ENCODE measurements at places on chromosomes 2 and 18.
A peak's percentile ranks its signal among the peaks of the same experiment; 100 is the strongest.

- no peak for DNase-seq
Observed at GRCh38 chr2:189512879-189513278, 67.7 kb downstream of the SLC40A1 start.

- DNase-seq: no peak
Observed at GRCh38 chr2:175579646-175580045, 398.1 kb upstream of the ATP5MC3 start.

GRCh38 chr18:56329536-56329935 lies 308.9 kb downstream of the TXNL1 start:
- DNase-seq: no peak

GRCh38 chr2:114534116-114535084 lies 92.0 kb downstream of the DPP10 start:
- DNase-seq: no peak

GRCh38 chr2:231134910-231135655 lies 10.2 kb upstream of the HTR2B start:
- DNase-seq: no peak

DNA sequence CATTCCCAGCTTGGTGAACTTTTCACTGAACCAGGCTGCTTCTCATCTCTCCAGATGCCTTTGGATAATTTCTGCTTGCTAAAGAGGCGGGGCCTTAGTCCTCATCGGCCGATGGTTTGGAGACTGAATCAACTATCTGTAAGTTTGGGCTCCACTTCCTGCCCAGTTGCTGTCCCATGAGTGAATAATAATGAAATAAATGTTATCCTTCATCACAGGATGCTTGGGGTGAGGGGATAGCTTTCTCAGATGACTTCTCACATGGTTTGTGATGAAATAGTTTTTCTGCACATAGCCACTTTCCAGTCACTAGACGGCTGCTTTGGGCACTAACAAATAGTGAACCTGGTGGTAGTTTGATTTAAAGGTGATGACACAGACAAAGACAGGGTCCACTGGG lies 376.6 kb upstream of the TRIB2 start:
- no peak for DNase-seq

GRCh38 chr2:3958969-3959368 lies 255.6 kb downstream of the DCDC2C start:
- DNase-seq: no peak

- DNase-seq: no peak
Observed at GRCh38 chr2:197786010-197786877, 1.1 kb upstream of the BOLL start.

DNA sequence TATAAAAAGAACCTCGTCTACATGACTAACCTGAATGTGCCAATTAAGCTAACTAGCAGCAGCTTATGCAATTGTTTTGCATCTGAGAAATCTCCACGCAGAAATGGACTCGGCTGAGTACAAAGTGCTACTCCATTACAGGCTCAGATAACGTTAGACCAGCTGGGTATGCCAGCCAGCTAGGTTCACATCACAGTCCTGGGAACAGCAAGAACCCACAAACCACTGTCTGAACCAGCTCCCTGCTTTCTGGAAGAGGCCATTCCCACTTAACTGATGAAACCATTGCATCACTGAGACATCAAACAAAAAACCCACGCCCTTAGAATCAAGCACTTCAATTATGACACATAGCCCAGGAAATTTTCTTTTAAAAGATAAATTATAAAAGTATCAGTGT lies 202.7 kb downstream of the CYRIA start:
- DNase-seq: no peak

- DNase-seq: no peak
Observed at GRCh38 chr2:11955884-11956291, 209.5 kb downstream of the LPIN1 start.

- DNase-seq: no peak
Observed at GRCh38 chr2:47288864-47289263, 114.1 kb upstream of the MSH2 start.

- DNase-seq: no peak
Observed at GRCh38 chr2:146661473-146662096, 1183.2 kb upstream of the ACVR2A start.

- DNase-seq: no peak
Observed at GRCh38 chr2:112646102-112646719, 472 bp downstream of the SLC20A1 start.

GRCh38 chr2:104312684-104313083 lies 541.2 kb upstream of the POU3F3 start:
- DNase-seq: no peak

GRCh38 chr2:127451981-127452380 lies 33.8 kb downstream of the PROC start:
- DNase-seq: no peak

GRCh38 chr2:97761192-97761591 lies 47.8 kb downstream of the ZAP70 start:
- no peak for DNase-seq

DNA sequence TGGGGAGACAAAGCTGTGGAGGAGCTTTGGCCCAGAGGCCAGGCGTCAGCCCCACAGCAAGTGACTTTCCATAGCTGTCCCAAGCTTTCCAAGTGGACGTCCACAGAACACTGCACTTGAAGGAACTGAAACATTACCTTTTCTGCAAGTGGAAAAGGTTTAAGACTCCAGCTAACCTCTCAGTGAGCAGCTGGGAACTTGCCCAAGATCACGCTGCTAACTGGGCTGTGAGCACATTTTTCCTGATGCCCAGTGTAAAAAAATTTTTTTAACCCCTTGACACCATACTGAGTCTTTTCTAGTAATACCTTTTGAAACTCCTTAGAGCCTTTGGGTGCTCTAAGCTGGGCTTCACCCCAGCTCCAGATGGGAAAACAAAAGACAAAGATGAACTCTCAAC lies 256.7 kb downstream of the HAUS1 start:
- DNase-seq: no peak

GRCh38 chr18:79928563-79928960 lies 22.9 kb downstream of the SLC66A2 start:
- DNase-seq: no peak

DNA sequence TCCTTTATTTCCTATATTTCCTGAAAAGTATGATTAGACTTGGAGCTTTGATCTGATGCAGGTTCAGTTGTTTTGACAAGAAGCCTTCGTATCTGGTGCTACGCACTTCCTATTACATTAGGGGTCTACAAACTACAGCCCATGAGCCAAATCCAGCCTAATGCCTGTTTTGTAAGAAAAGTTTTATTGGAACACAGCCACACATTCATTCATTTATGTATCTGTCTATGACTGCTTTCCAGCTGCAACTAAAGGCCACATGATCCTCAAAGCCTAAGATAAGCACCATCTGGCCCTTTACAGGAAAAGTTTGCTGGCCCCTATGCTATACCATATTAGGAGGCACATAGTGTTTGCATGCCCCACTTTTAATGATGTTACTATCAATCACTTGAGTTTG lies 26.0 kb downstream of the EIF2AK3 start:
- no peak for DNase-seq

- DNase-seq: no peak
Observed at GRCh38 chr2:195810340-195811098, 153.5 kb downstream of the SLC39A10 start.

DNA sequence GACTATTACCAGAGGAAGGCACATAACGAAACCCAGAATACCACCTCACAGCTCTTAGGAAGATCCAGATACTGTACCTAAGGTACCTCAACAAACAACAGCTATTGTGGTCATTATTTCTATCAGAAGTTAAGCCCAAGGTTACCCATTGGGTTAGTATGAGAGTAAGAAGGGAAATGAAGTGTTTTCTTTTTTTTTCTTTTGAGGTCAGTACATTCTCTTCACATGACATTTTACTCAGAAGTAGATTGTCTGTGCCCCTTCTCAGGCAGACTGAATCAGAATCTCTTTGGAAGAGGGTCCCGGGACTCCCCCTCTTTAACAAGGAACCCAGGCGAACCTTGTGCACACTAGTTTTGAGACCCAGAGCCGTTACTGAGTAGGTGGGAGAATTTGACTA lies 233.7 kb upstream of the CXCR4 start:
- DNase-seq: no peak

GRCh38 chr2:198100346-198100745 lies 296.0 kb downstream of the PLCL1 start:
- DNase-seq: no peak

DNA sequence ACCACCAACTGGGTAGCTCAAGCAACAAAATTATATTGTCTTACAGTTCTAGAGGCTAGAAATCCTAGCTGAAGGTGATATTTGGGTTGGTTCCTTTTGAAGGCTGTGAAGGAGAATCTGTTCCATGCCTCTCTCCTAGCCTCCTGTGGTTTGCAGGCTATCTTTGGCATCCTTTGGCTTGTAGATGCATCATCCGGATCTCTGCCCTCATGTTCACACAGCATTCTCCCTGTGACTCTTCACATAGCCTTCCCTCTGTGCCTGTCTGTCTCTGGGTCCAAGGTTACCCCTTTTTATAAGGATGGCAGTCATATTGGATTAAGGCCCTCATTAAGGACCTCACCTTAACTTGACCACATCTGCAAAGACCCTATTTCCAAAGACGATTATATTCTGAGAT lies 78.6 kb upstream of the MAP3K20 start:
- no peak for DNase-seq

- no peak for DNase-seq
Observed at GRCh38 chr2:118274841-118275510, 186.7 kb downstream of the INSIG2 start.

DNA sequence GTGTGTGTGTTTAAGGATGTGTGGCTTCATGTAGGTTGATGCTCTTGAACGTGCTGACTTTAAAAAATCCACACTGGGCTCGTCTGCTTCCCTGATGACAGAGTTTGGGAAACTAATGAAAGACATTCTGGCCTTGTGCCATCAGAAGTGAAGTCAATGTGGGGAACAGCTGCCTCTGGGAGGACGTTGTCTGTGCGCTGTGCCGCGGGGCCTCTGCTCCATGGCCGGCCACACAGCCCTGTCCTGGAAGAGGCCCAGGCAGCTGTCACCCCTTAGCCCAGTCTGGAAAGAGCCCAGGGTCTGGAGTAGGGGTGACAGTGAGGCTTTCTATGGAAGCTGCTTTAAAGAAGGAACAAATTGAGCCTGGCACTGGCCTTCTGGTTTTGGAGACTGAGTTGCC lies 155.8 kb downstream of the SH3RF3 start:
- DNase-seq: no peak

GRCh38 chr2:42787424-42787787 lies 5.0 kb downstream of the HAAO start:
- DNase-seq: no peak

GRCh38 chr2:110219496-110220189 lies 7.3 kb upstream of the MTLN start:
- no peak for DNase-seq

- peak; percentile 32 for DNase-seq
Observed at GRCh38 chr2:49255409-49255971, 101.2 kb upstream of the FSHR start.

DNA sequence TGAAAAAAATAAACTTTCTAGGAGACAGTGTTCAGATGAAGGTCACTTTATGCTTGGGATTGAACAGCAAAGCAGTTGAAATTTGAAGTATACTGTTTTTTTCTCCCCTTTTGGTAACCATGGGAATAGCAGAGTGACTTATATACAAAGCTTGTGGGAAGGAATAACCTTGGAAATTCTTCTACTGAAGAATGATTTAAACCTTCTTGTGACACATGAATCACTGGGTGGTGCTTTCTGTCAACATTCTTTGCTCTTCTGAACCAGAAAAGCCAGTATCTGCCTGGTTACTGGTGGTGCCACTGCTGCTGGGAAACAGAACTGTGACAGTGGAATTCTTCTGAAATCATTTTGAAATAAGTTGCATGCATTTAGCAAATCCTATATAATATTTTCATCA lies 39.4 kb upstream of the RND3 start:
- DNase-seq: no peak

GRCh38 chr18:70197844-70198243 lies 7.6 kb downstream of the RTTN start:
- no peak for DNase-seq

DNA sequence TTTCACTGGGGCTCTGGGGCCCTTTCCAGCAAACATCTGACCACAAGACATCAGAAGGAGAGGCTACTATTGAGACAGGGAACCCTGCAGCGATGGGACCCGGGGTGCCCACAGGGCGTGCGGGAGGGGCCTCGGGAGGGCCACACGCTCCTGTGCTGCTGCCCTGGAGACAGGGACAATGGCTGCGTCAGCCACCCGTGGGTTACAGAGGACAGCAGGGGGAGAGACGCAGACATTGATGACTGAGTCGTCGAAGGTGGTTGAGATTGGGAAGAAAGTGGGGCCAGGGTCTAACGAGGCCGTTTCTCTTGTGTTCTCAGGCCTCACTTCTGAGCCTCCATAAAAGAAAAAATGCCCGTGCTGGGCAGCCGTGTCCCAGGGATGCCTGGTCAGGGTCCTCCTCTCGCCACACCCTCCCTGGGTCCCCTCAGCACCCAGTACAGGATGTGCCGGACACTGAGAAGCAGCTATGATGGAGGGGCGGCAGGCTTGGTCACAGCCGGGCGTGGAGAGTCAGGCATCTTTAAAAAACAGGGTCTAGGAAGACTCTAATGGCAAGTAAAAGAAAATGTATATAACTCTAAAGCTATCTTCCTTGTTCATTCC lies 73.9 kb downstream of the NDUFA10 start:
- no peak for DNase-seq

- no peak for DNase-seq
Observed at GRCh38 chr2:161947836-161948235, 126.2 kb downstream of the DPP4 start.

- no peak for DNase-seq
Observed at GRCh38 chr18:28791101-28791500, 614.2 kb upstream of the CDH2 start.

- DNase-seq: no peak
Observed at GRCh38 chr2:50443288-50443687, 588.6 kb downstream of the NRXN1 start.

GRCh38 chr2:52571380-52572347 lies 1195.9 kb upstream of the CHAC2 start:
- DNase-seq: no peak

DNA sequence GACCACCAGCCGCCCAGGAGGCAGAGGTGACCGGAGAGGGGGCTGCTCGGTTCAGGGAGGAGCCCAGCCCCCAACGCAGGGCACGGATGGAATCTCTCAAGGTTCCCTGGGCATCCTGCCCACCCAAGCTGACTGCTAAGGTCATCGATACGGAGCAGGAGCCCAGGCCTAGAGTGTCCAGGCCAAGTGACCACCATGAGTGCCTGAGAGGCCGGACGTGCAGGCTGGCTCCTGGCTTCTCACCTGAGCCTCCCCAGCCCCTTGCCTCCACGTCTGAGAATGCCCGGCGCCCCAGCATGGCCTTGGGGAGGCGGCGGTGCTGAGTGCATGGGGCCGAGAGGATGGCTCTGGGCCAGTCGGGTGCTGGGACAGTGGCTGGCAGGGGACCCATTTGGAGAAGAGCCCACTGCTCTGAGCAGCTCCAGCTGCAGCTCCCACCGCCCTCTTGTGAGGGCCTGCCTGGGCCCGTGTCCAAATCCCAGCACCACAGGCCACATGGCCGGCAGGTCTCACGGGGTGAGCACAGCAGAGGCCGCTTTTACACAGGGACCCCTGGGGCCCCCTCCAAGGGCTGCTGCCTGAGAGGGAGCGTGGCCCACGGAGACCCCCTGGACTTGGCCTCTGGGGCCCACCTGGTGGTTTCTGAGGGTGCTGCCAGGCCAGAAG lies 102.8 kb upstream of the CTDP1 start:
- no peak for DNase-seq

GRCh38 chr2:18889565-18890332 lies 300.4 kb upstream of the NT5C1B start:
- no peak for DNase-seq

GRCh38 chr2:11781602-11782001 lies 35.2 kb downstream of the LPIN1 start:
- no peak for DNase-seq
